Kidney (tissue), 22 donors: ENCODE measurements at places on chromosomes 11 and 22.

- DNase-seq: no peak
These were observed 102.0 kb downstream of the ZNF280B start for GRCh38 chr22:22406445-22407027.

DNA sequence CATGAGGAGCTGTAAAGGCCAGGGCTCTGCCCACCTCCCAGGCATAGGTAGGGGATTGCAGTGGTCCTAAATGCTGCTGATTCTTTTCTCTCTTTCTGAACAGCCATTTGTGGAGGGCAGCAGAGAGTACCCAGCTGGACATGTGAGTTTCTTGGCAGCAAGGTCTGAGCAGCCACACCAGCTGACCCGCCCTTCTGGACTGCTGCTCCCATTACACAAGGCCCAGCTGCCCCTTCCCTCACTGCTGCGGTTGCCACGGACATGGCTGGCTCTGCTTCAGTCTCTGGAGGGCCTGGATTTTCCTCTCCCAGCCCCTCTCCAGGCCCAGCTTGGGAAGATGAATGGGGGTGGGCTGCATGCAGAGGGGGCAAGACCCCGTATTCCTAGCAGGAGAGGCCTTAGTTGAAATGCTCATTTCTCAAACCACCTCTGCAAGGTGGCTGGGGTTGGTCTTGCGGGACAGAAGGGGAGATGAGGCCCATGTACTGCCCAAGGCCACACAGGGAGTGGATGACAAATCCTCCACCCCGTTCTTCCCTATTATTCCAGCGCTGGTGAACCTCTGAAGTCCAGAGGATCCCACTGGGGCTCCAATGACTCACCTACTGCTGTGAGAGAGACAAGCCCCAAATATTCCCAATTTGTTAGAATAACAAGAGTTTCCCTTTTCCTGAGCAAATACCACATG, 4.6 kb downstream of the LGALS12 start:
- no peak for DNase-seq

- no peak for DNase-seq
These were observed 13.1 kb upstream of the SLC16A8 start for GRCh38 chr22:38097058-38097457.

- no peak for DNase-seq
These were observed 15.9 kb downstream of the LSP1 start for GRCh38 chr11:1868636-1869291.

- no peak for DNase-seq
These were observed 686 bp downstream of the LMF2 start for GRCh38 chr22:50506611-50507420.

DNA sequence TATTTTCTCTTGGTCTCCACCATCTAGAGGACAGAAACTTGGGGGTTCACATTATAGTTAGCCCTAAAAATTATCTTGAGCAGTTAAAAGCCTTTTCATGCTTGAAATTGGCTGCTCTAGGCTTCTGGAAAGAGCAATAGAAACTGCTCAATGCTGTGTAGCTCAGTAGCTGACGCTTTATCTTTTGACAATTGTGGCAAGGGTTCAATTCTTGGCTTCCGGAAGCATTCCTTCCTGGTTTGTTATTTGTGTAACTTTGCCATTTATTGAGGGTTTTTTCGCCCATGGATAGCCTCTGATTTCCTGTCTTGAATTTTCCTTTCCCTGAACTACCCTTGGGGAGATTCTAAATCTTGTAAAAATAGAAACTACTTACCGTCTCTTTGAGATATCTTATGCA, 10.3 kb upstream of the OR56A1 start:
- no peak for DNase-seq

GRCh38 chr11:104380358-104380757, 216.4 kb upstream of the PDGFD start:
- no peak for DNase-seq

- no peak for DNase-seq
These were observed 10.5 kb upstream of the PHOX2A start for GRCh38 chr11:72254299-72254993.

- no peak for DNase-seq
These were observed 941.6 kb upstream of the CHORDC1 start for GRCh38 chr11:91164452-91164822.

GRCh38 chr11:20357150-20357549, 6.4 kb upstream of the HTATIP2 start:
- DNase-seq: no peak

GRCh38 chr11:72111300-72112142, 974 bp downstream of the ANAPC15 start:
- DNase-seq: peak; percentile 10

DNA sequence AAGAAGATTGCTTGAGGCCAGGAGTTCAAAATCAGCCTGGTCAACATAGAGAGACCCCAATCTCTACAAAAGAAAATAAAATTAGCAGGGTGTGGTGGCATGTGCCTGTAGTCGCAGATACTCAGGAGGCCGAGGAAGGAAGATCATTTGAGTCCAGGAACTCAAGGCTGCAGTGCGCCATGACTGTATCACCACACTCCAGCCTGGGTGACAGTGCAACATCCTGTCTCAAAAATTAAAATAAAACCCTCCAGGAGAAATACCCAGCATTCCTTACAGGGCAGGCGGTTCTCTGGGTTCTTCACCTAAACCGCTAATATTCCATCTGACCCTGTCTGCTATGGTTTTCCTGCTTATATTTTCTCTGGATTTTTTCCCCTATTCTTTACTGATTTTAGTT, 13.5 kb downstream of the TCF20 start:
- DNase-seq: no peak

- no peak for DNase-seq
These were observed 78.1 kb downstream of the KIAA1671 start for GRCh38 chr22:25030636-25031035.

GRCh38 chr11:94186342-94187203, 57.9 kb downstream of the PANX1 start:
- no peak for DNase-seq

- DNase-seq: no peak
These were observed 70.1 kb downstream of the SFI1 start for GRCh38 chr22:31566484-31566883.

DNA sequence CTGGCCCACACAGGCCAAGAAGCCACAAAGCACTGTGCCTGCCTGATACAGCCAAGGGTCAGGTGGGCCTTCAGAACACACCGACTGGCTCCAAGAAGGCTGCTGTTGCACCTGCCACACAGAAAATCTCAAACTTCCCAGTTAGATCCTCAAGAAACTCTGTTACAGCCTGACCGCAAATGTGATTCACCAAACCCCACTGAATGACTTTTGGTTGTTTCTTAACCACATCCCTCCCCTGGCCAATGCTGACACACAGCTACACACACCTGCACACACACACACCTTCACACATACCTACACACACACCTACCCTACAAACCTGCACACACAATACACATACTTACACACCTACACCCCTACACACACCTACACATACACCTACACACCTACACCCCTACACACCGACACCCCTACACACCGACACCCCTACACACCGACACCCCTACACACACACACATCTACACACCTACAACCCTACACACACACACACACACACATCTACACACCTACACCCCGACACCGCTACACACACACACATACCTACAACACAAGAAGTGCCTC, 31.5 kb downstream of the CDKN1C start:
- DNase-seq: no peak

DNA sequence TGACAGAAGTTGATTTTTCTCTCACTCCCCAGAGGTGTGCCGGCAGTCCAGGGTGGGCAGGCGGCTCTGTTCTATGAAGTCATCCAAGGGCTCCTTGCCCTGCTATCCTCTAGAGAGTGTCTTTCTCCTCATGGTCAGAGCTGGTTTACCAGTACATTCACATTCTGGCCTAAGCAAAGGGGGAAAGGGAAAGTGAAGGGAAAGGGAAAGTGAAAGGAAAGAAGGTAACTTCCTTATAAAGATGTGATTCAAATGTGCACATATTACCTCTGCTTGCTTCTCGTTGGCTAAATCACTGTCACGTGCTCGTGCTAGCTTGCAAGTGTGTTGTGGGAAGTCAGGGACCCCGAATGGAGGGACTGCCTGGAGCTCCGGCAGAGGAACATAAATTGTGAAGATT, 2.9 kb upstream of the HTATIP2 start:
- DNase-seq: no peak

DNA sequence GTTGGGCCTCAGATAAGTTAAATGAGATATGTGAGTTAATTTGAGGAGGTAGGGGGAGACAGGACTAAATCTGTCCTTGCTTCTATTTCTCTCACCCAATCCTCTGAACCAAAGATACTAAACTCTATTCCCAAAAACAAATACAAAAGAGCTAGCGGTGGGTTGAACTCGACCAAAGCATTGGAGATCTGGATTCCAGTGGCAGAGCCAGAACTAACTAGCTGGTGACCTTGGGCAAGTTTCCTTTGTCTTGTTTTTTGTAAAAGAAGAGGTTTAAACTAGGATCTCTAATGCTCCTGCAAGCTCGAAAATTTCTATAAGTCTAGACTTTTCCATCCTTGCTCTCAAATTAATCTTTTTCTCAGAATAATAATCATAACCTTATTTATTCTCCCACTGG, 1.5 kb downstream of the ME3 start:
- no peak for DNase-seq

DNA sequence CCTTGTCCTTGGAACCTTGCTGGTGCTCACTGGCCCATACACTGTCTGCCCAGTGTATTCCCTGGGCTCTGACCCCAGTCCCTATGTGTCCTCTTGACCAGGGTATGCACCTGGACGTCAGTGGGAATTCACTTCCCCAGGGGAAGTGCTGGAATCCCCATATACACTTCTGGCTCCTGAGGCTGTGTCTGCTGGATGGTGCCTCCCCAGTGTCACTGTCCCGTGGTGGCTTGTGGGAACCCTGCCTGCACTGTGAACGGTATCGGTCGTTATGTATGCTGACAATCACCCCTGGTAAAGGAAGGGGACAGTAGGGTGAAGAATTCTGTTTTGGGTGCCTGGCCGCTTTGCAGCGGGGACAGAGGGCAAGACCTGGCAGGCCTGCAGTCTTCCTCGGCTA, 95.9 kb downstream of the RRM1 start:
- no peak for DNase-seq

DNA sequence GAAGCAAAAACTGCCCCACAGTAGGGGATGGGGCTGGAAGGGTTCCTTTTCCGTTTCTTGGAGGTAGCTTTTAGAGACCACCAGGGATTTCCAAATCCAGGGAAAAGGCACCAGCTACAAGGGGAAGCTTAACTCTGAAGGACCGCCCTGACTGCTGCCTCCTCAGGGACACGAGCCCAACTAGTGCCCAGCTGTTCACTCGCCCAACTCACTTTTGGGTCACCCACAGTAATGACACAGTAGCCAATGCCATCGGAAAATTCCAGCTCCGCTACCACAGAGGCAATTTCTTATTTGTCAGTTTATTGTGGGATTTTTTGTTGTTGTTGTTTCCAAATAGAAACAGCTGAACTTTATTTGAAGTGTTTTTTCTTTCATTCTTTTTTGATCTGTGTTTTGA, 141.3 kb downstream of the ATXN10 start:
- no peak for DNase-seq

- DNase-seq: peak; percentile 63
These were observed 11.3 kb downstream of the KCTD17 start for GRCh38 chr22:37062702-37063381.

DNA sequence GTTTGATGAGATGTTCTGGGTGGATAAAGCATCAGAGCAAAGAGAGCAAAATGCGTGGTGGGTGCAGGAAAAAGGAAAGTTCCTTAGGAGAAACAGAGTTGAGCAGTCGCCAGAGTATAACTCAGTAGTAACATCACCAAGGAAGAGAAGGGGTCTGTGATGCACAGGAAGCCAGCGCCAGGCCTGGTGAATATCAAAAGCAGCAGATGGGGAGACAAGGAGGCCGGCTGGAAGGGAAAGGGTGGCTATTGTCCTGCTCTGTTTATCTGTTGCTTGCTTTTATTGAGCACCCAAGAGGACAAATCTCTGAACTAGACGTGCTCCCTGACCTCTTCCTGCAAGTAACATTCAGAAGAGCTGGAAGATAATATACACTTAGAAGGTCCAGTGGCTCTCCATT, 52.7 kb upstream of the GRAMD1B start:
- no peak for DNase-seq

- DNase-seq: no peak
These were observed 68.0 kb downstream of the ETS1 start for GRCh38 chr11:128519338-128519737.

DNA sequence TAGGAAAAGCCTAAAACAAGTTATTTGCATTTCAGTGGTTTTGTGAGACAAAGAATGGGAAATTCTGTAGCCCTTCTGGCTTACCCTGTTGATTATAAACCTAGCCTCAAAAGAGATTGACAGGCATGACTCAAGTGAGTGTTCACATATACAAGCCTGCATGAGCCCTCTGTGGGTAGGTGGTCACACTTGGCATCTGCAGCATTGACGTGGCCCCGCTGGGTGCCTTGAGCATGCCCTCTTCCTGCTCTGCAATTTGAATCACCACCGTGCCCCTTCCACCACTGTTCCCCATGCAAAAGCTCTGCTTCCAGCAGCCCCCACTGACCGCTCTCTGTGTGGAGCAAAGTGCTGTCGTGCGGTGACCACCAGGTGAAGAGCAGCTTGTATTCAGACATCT, 21.0 kb upstream of the ADSL start:
- no peak for DNase-seq

GRCh38 chr11:21472261-21472660, 720.6 kb upstream of the ANO5 start:
- no peak for DNase-seq

DNA sequence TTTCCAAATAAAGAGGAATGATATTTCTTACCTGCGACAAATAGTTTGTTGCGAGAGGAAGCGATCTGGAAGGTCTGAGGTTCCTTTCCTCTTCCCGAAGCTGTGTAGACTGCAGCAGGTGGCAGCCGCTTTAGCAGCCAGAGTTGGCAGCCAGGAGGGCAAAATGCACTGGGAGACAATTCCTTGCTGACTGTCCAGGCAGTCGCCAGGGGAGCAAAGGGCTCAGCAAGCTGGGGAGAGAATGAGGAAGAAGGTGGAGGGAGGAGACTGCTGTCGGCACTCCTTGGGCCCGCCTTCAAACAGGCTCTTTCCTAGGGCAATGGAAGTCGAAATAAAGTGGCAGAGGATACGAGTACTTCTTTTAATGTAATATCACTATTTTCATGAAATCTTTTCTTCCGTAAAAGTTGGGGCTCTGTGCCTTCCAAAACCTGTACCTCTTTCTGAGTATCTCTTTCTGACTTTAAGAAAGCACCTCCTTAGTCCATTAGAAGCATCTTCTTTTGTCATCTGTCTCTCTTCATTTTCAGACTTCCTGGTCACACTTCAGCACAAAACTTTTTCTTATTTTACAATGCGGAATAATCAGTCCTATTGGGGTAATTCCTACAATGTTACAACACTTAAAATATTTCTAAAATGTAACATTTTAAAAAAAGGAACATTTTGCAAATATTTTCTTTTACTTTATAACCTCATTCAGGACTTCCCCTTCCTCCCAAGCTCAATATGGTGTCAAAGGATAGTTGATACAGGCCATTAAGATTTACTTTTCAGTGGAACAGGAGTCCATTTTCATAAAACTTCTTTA, at the start of gene IL18:
TSS of gene IL18 (minus strand) at position 220 of the 811 bp plus-strand sequence. CDS start 9,041 bp downstream, outside the sequence.
- peak; percentile 22 for DNase-seq

GRCh38 chr22:31730344-31730711, 19.6 kb downstream of the PRR14L start:
- DNase-seq: no peak

- no peak for DNase-seq
These were observed 179.0 kb downstream of the GRM5 start for GRCh38 chr11:88886796-88887195.
